ENCODE measurements at places on chromosomes 13 and 19.
A peak's percentile ranks its signal among the peaks of the same experiment; 100 is the strongest.

DNA sequence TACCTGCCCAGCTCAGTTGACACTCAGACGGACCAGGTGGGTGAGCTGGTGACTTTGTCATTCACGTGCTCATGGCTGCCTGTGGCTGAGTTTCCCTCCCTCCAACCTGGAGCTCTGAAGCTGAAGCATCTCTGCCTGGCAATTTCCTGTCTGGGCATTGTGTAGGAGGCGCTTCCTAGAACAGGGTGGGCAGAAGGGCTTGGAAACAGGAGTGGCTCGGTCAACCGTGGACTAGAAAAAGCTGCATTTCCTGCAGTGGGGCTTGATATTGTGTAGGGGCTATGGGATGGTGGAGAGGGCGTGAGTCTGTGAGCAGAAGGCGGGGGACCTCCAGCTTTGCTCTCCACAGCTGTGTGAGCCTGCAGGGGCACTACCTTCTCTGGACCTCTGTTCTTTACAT, 278.3 kb downstream of the TEX29 start:
- DNase-seq, result no peak

- DNase-seq, result no peak
These were observed 426.2 kb downstream of the PCDH9 start for GRCh38 chr13:66803808-66804456.

DNA sequence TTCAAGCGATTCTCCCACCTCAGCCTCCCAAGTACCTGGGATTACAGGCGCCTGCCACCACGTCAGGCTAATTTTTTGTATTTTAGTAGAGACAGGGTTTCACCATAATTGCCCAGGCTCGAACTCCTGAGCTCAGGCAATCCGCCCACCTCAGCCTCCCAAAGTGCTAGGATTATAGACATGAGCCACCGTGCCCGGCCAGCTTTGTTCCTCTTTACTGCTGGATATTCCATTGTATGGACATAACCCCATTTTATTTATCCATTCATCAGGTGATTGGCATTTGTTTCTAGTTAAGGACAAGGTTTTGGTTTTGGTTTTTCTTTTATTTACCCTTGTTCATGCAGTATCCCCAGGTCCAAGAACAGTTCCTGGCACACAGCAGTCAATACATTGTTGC, 4.1 kb upstream of the RPS9 start:
- DNase-seq, result no peak

GRCh38 chr13:100983111-100983510, 308.5 kb upstream of the TMTC4 start:
- DNase-seq, result no peak

- DNase-seq, result no peak
These were observed 2.3 kb downstream of the CEBPG start for GRCh38 chr19:33375837-33376159.

DNA sequence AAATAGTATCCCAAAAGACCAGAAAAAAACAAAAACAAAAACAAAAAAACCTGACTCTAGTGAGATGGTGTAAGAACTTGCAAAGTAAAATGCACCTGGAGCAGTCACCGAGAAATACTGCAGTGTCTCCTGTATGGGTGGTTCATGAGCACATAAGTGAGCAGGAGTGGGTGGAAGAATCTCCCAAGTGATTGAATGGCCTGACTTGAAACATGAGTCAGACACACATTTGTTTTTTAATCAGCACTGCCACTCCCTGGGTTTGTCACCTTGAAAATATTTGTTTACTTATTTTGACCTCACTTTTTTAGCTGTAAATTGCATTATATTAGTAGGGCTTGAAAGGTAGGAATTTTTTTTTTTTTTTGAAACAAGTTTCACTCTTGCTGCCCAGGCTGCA, 2.0 kb downstream of the ZNF431 start:
- DNase-seq, result no peak

GRCh38 chr13:77489566-77490337, 45.8 kb upstream of the SCEL start:
- DNase-seq, result no peak

GRCh38 chr13:110161112-110161882, 145.7 kb downstream of the COL4A1 start:
- no peak for DNase-seq

- DNase-seq, result no peak
These were observed 8.3 kb upstream of the ZNF254 start for GRCh38 chr19:24078680-24079079.

GRCh38 chr19:8253678-8254077, 44.5 kb downstream of the CERS4 start:
- no peak for DNase-seq

DNA sequence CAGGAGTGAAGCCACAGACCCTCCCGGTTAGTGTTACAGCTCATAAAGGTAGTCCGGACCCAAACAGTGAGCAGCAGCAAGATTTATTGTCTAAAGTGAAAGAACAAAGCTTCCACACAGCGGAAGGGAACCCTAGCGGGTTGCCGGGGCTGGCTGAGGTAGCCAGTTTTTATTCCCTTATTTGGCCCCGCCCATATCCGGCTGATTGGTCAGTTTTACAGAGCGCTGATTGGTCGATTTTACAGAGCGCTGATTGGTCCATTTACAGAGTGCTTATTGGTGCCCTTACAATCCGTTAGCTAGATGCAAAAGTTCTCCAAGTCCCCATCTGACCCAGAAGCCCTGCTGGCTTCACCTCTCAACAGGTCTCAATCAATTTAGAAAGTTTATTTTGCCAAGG, 126.0 kb upstream of the RFC3 start:
- no peak for DNase-seq

DNA sequence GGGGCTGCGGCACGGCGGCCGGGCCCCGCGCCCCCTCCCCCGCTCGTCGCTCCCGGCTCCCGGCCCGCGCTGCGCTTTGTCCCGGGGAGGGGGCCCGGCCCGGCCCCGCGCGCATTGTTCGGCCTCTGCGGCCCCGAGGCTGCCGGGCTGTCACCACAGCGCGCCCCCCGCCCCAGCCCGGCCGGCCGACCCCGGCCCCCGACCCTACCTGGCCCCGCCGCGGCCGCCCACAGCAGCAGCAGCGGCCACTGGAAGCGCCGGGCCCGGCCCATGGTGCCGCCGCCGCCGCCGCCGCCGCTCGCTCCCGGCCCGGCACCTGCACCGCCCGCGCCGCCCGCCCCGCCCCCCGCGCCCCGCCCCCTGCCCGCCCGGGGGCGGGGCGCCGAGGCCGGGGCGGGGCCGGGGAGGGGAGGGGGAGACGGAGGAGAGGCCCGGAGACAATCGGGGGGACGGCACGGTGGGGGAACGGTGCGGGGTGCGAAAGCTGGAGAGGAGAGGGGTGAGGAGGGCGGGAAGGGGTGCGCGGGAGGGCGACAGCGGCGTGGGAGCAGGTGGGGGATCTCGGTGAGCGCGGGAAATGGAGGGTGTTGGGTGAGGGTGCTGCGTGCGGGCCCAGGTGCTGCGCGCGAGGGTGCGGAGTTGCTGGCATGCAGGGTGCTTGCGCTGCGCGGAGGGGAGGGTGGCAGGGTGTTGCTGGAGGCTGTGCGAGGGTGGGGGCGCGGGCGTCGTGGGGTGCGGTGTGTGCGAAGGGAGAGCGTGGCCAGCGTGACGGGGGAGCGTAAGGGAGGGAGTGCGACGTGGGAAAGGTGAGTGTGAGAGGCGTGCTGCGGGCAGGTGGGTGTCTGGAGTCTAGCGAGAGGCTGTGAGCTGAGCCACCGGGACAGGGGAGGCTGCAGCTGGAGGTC, at the start of gene CADM4:
Gene CADM4, minus strand, starts transcription at position 332 of the 905 bp plus-strand sequence. Its CDS starts 60 bp downstream, at position 272.
- no peak for DNase-seq

GRCh38 chr19:57438925-57439324, 3.8 kb downstream of the ZNF749 start:
- no peak for DNase-seq

DNA sequence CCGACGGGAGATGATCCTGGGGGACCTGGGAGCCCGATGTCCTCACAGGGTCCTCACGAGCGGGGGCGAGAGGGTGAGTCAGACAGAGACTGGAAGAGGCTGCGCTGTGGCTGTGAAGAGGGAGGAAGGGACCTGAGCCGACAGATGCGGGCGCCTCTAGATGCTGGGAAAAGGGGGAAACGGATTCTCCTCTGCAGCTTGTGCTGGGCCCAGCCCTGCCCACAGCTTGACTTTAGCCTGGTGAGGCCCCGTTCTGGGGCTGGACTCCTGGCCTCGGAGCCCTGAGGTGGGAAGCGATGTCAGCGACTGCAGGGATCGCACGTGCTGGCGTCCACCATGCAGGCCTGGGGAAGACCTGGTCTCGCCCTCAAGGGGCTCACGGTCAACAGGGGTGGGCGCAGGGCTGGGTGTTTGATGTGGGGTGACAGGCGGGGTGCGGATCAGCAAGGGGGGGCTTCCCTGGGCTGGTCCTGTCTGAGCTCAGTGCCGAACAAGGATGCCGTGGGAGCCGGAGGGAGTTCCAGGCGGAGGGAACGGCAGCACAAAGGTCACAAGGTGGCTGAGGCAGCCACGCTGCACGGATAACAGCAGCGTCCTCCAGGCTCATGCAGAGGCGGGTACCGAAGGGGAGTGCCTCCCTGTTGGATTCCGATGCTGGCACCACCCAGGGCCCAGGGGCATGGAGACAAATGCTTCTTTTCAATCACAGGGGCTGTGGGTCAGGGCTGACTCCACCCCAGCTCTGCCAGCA, 31.8 kb downstream of the PIP5K1C start:
- no peak for DNase-seq

DNA sequence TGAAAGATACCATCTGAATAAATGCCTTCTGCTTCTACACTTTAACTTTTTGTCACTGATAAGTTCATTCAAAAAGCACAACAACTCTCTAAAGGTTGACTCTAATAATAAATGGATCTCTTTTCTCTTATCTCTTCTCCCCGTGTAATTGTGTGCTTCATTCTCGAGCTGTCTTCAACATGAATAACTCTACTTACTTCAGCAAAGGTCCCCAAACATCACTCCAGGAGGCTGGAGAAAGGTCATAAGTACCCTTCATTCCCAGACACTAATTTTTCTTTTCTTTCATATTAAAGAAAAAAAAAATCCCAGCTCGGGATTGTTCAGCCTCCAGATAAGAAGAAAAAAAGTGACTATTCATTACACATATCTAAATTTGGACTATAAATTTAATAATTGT, 222.2 kb downstream of the FOXO1 start:
- DNase-seq, result no peak

DNA sequence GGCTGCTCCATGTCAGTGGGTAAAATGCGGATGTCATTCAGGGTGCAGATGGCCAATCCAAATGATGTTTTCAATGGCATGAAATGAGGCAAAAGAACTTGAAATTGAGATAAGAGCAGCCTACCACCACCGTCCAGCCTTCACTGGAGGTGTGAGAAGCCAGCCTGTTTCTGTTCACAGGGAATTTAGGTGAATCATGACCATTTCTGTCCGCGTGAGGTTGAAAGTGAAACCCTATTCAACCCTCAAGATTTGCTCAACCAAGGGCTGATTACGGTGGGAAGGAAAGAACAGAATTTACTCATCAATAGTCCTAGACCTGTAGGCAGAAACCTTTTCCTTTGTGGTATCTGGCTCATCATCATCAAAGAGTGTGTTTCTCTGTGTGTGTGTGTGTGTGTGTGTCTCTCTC, 370.7 kb downstream of the COG6 start:
- no peak for DNase-seq

- no peak for DNase-seq
These were observed 5.3 kb downstream of the OSCAR start for GRCh38 chr19:54095136-54095858.

- peak; percentile 55 for DNase-seq
These were observed 23.5 kb downstream of the ZNF180 start for GRCh38 chr19:44476559-44477408.

- DNase-seq, result no peak
These were observed 629 bp upstream of the FGF9 start for GRCh38 chr13:21670006-21670882.

- DNase-seq, result no peak
These were observed 33.2 kb upstream of the KATNAL1 start for GRCh38 chr13:30340331-30341250.

GRCh38 chr19:16347706-16348105, 23.1 kb downstream of the KLF2 start:
- DNase-seq, result no peak

- DNase-seq, result no peak
These were observed 213.0 kb downstream of the FOXO1 start for GRCh38 chr13:40453351-40454021.

DNA sequence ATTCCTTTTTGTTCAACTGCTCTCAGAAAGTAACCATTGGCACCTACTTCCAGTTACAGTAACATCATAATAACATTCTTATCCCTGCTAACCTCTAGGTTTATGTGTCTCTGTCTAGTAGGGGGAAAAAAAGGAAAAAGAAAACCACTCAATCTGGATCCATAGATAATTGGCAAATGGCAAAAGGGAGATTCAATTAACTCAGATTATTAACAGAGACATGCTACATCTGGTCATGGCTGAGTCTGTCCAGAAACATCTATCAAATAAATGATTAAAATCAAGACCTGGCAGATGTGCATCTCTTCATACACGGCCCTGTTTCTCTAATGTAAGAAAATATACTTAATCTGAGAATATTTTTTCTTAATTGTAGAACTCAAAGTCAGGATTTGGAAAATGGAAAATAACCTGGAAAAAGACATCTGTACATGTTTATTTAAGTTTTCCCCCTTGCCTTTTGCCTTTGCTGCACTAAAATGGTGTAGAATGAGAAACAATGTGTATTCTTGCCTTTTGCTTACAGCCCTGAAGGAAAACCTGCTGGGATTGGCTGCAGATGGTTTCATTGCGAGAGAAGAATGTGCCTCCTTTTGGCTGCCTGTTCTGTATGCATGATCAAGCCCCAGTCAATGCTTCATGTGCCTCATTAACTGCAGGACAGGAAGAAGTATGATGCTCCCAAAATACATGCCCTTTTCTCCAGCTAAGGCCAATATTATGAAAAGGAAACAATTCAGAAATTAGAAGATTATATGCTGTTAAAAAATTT, 921.6 kb upstream of the PCDH20 start:
- DNase-seq, result no peak

DNA sequence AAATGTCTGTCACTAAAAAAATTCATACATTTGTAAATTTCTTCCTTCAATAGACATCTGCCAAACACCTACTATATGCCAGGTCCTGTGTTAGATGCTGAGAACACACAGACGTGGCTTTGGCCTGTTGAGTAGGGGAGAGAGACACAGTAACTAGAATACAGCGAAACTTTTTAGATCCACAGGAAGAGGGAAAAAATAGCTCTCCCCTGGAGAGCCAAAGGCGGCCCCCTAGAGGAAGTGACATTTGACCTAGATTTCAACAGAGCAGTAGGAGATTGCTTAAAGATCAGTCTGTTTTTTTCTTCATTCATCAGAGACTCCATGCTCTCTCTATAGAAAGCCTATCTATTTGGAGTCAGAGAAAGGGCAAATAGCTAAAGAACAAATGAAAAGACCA, 11.3 kb downstream of the LCP1 start:
- DNase-seq, result no peak
